ENCODE measurements at places on chromosomes 3 and 15. TPM values are rescaled to one million over a fixed set of nuclear protein-coding genes. Genes with fewer than 3 reads are reported as not detected.

DNA sequence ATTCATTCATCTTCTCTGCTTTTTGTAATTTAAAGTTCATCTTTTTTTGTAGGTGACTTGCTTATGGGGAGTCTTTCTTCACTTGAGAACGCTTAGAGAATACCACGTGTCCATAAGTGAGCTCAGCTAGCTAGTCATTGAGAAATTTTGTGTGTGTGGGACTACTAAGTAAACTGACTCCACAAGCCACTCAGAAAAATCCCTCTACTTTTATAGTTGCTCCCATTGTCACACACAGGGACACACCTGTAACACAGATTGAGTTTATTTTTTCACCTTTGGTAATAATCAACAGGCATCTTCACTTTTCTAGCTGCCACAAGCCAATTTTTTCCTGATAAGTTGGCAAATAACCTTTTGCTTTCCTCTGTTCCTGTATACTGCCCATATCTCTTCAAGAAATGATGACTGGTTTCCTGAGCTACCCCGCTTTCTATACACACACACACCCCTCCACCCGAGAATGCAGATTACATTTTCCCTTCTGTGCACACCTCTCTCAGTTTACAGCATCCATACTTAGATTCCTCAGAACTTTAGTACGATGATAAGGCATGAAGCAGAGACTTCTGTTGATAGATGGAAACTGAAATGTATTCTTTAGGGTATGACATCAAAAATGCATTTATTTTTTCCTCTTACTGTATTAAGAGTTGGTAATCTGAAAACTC is 4.6 kb downstream of the TSC22D2 start:
- no peak for DNase-seq

GPR149 gene
- total RNA-seq, result not detected

DNA sequence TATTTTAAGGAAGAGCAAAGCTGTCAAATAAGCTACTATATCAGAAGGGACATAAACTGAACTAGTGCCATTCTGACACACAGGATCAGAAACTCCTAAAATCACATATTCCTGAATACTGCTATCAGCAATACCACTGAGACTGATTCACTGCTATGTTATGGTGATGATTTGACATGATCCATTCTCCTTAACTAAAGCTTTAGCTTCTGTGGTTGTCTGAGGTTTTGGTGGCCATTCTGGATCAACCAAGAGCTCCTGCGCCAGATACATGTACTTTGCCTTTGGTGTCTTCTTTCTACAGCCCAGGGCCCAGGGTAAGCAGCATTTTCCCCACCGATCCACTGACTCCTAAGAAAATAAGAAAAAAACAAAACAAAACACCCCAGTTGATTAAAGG is 6.7 kb upstream of the GP5 start:
- DNase-seq, result no peak

CHRM5 gene
- total RNA-seq, result not detected

DNA sequence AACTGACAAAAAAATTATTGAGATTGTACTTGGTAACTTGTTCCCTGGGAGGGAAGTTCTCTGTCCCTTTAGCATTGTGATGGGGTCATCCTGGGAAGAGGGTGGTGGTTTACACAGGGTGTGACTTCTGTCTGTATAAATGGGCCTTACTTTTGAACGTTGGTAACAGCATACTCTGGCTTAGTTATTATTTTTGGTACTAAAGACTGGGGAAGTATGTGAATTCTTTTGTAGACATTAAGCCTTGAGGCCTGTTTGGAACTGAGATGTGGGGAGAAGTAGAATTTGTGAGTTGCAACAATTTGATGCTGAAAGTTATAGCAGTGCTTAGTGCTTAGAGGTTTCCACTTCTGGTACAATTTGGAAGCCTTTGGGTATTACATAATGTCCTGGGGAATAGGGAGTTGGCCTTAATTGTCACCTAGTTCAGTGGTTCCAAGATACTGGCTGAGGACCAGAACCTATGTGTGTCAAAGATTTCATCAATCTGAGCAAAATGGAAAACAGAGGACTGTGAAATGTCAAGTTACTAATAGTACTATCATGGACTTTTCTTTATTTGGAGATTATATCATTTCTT is 15.9 kb downstream of the TLNRD1 start:
- no peak for DNase-seq

DNA sequence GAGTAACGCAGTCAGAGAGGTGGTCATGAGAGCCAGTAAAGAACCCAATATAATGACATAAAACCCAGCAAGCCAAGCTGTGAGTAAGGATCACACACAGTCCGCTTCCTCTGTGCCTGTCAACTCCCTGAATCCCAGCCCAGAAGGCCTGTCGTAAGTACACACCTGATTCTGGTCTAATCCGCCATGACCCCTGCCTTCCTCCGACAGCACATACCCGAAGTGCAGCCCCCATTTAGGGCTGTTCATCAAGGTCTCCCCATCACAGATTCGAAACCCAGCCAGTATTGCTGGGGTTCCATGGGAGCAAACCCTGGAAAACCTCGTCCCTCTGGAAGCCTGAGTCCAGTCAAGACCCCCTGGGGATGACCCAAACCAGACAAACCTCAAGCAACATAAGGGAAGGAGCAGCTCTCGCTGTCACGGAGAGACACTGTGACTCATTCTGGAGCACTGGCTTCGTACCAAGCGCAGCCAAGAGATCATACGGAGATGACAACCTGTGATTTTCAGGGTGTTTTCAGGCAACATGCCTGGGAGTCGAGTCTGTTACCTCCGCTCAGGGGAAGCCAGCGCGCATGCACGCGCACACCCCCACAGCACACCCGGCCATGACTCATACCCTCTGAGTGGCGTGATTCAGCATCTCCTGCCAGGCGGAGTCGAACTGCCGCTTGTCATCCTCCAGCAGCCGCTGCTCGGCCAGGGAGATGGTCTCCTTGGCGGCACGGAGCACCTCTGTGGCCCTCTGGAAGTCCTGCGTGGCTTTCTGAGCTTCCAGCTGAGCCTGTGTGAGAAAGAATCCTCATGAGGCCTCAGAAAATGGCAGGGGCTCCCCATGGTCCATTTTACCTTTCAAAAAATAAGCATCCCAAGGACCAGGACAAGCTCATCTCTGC is 63.0 kb downstream of the SH3BP5 start:
- peak; percentile 50 for DNase-seq

DNA sequence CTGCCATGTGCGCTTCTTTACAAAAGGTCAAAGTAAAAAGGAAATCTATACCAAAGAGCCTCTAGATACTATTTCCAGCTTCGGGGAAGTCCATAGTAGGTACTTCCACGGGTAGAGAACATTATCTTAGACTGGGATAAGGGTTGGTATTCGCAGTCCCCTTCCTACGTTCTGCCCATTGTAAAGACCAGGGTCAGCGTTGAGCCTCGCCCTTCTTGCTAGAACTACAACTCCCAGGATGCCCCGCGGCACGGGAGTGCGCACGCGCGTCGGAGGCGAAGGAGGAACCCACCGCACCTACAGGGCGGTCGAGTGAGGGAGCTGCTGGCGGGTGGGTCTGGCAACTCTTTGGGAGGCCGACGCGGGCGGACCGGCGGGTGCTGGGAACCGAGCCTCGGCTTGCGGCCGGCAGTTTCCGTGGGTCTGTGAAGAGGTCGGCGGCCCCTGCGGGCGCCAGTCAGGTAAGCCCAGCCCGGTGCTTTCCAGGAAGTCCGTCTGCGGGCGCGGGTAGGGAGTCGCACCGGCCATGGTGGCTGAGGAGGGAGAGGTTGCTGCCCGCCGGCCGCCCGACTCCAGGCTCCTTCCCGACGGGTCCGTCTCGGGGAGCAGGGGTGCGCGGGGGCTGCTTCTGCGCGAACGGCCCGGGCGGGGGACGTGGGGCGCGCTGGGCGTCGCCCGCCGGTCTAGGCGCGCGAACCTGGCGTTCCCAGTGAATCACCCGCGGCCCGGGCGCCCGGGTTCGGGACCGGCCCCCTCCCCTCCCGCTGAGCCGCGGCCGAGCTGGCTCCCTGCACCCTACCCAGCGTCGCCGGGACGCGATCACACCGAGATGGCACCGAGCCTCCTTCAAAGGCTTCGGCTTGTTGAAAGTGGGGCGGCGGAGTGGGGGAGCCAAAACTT is at the start of gene TMOD3:
TSS of gene TMOD3 (plus strand) at position 278 of the 900 bp plus-strand sequence. CDS start 33,232 bp downstream, outside the sequence.
- peak; percentile 94 for DNase-seq

- no peak for DNase-seq
These were observed 10.1 kb upstream of the RBM5 start for GRCh38 chr3:50078622-50079021.

DNA sequence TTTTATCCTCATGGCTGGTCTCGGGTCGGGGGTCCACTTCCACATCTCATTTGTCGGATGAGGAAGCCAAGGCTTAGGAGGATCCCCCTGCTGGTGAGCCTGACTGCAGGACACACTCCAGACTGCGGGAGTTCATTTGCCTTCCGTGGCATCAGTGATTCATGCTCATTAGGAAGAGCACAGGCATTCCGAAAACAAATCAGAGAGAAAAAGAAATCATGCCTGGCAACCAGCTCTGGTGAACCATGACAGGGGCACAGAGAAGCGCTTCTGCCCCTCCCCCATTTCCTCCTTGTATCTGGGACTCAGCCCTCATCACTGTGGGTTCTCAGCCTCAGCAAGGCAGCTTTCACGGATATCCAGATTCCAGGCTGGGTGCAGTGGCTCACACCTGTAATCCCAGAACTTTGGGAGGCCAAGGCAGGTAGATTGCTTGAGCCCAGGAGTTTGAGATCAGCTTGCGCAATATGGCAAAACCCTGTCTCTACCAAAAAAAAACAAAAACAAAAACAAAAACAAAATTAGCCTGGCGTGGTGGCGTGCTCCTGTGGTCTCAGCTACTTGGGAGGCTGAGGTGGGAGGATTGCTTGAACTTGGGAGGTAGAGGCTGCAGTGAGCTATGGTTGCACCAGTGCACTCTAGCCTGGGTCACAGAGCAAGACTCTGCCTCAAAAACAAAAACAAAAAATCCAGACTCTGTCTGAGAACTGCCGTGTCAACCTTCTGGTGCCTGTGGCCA is 28.4 kb downstream of the IRAK2 start:
- DNase-seq, result peak; percentile 42

DNA sequence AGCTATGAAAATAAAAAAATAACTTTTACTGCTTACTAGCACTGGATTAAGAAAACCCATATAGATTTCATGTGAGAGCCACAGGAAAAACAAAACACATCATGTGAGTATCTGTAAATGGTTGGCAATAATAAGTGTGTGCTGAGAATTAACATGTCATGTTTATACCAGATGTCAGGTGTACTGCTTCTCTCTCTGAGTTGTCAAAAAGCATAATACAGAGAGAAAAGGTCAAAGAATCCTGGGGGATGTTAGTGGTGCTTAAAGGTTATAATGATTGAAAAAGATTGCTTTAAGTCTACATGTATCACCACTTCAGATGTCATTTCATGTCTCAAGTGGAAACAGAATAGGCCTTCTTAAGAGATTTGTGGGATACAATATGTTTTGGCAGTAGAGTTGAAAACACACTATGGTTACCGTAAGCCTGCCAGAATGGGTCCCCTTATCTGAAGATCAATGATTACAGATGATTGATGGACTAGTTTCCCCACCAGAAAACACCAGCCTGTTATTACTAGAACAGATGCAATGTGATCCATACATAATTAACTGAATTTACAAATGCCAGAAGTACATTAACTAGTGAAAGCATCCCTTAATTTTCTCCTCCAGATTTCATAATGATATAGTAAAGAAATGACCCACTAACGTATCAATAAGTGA is 204.1 kb downstream of the CNTN3 start:
- no peak for DNase-seq

SPCS1 gene
- 332 TPM for total RNA-seq

- no peak for DNase-seq
These were observed 25.1 kb downstream of the SMAD3 start for GRCh38 chr15:67090297-67091070.

DNA sequence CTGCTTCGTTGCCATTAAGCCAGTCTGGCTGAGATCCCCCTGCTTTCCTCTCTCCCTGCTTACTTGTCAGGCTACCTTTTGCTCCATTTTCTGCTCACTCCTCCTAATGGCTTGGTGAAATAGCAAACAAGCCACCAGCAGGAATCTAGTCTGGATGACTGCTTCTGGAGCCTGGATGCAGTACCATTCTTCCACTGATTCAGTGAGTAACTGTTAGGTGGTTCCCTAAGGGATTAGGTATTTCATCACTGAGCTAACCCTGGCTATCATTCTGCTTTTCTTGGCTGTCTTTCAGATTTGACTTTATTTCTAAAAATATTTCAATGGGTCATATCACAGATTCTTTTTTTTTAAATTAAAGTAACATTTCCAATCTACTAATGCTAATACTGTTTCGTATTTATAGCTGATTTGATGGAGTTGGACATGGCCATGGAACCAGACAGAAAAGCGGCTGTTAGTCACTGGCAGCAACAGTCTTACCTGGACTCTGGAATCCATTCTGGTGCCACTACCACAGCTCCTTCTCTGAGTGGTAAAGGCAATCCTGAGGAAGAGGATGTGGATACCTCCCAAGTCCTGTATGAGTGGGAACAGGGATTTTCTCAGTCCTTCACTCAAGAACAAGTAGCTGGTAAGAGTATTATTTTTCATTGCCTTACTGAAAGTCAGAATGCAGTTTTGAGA is 25.0 kb downstream of the CTNNB1 start:
- no peak for DNase-seq

- DNase-seq, result no peak
These were observed 222.4 kb upstream of the LRIG1 start for GRCh38 chr3:66723231-66723630.

DNA sequence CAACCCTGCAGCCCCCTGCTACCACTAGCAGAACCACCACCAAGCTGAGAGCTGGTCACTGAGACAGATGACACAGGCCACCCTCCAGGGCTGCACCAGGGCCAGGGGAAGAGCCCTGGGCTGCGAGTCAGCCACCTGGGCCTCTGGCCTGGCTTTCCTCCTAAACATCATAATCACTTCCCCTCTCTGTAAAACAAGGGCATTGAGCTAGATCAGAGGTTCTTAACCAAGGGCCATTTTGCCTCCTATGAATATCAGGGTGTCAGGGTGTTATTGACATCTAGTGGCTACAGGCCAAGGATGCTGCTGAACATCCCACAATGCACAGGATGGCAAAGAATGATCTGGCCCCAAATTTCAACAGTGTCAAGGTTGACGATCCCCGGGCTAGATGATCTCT is 25.2 kb downstream of the TLE3 start:
- no peak for DNase-seq

- DNase-seq, result no peak
These were observed 26.8 kb upstream of the CHRM5 start for GRCh38 chr15:33941279-33942063.

ZNF774 gene
- 0.58 TPM for total RNA-seq

Measured in stomach (tissue), 19 donors.